ENCODE measurements at places on chromosomes 4 and X.

DNA sequence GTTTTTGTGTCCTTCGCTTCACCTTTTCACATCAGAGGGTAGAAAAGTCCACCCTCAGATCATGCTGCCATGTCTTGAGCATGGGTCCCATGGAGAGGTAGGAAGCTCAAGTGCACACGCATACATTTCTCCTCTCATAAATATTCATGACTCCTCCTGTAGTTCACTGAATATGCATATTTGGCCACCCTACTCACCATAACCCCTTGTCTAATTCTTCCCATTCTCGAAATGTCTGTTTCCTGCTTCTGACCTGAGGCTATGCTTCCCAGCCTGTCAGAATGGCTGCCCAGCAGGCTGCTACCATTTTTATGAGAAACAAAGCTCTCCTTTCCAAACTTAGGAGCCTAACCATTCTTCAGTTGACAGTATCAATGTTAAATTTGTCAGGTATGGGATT, 86.5 kb downstream of the ADRA2C start:
- no peak for DNase-seq

- no peak for DNase-seq
These were observed 72.1 kb downstream of the GPR82 start for GRCh38 chrX:41796046-41796445.

- DNase-seq, result no peak
These were observed 7.9 kb downstream of the ARL9 start for GRCh38 chr4:56513517-56513916.

- DNase-seq, result no peak
These were observed 162.1 kb downstream of the CBR4 start for GRCh38 chr4:168847771-168848502.

GRCh38 chr4:147194114-147194513, 248.4 kb upstream of the TTC29 start:
- no peak for DNase-seq

- DNase-seq, result no peak
These were observed 62.6 kb downstream of the NSUN7 start for GRCh38 chr4:40812386-40812785.

- no peak for DNase-seq
These were observed 40.9 kb downstream of the SEPTIN11 start for GRCh38 chr4:76990288-76991080.

DNA sequence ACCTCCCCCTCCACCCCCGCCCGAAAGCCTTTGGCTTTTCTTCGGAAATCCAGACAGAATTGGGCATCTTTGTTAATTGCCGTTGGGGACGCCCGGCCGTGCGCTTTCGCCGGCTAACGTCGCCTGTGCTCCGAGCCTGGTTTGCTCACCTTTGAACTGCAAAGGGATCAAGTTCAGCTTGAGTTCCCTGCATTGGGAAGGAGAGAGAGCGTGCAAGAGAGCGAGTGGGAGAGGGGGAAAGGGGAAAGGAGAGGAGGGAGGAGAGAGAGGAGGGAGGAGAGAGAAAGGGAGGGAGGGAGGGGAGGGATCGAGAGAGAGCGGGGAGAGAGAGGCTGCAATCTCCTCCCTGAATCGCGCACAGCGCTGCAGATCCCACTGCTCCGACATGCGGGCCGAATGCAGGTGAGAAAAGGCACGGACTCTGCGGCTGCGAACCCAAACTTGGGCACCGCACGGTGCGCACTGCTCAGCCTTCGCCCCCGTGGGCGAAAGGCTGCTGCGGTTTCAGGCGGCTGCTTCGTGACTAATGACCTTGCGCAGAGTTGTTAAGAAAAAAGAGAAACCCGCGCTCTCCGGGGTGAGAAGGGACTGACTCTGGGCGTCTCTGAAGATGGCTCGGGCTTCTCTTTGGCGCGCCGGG, at the start of gene PCDH7:
TSS of gene PCDH7 (plus strand) at position 349 of the 640 bp plus-strand sequence. CDS start 1,054 bp downstream, outside the sequence.
- DNase-seq, result no peak

- no peak for DNase-seq
These were observed 534.0 kb downstream of the ANKRD50 start for GRCh38 chr4:124178449-124179021.

GRCh38 chr4:27149541-27150212, 289.0 kb downstream of the STIM2 start:
- no peak for DNase-seq

DNA sequence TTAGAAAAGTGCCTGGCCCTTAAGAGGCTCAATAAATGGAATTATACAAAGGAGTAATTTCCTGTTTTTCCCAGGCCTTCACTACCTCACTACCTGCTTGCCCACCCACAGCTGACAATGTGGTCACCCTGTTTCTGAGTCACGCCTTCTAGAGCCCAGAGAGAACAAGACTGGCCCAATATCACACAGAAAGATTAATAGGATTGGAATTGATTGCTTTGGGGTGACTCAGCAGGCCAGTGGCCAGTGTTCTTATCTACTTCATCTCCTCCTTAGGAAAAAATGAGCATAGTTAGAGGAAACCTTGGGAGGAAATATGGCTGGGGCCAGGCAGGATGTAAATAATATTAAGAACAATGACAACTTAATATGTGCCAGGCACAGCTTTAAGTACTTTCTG, 4.5 kb upstream of the FGF16 start:
- DNase-seq, result no peak

DNA sequence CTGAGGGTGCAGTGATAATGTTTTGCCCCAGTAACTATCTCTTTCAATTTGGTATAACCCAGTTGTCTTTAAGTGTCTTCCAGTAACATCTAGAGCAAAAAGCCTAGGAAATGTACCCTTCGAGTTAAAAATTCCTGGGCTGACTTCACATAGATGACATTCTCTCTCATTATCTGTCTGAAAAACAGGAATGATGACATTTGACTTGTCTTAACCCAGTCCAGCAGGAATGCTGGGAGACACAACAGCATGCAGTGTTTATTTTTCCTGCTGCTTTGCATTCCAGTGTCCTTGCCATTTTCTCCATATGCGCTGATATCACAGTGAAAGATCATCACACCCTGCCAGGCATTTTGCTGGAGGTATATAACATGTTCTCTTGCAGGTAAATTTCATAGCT, 130.0 kb downstream of the SOWAHB start:
- no peak for DNase-seq

DNA sequence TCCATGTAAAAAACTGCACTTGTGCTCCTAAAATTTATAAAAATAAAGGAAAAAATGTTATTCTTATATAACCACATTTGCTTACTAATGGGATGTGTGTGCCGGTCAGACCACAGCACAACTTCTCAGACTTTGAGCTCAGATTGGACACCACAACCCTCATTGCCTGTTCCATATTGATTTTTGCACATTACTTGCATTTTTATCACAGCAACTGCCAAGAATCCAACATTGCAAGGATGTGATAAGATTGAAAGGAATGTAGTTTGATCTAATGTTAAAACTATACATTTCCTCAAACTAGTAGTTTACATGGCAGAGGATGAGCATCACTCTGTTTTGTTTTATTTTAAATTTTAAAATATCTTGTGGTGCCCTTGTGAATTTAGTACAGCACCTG, 227.8 kb downstream of the KDR start:
- no peak for DNase-seq

GRCh38 chrX:28979877-28980276, 392.6 kb downstream of the IL1RAPL1 start:
- DNase-seq, result no peak

GRCh38 chrX:70505451-70505841, 60.8 kb downstream of the DLG3 start:
- DNase-seq, result no peak

DNA sequence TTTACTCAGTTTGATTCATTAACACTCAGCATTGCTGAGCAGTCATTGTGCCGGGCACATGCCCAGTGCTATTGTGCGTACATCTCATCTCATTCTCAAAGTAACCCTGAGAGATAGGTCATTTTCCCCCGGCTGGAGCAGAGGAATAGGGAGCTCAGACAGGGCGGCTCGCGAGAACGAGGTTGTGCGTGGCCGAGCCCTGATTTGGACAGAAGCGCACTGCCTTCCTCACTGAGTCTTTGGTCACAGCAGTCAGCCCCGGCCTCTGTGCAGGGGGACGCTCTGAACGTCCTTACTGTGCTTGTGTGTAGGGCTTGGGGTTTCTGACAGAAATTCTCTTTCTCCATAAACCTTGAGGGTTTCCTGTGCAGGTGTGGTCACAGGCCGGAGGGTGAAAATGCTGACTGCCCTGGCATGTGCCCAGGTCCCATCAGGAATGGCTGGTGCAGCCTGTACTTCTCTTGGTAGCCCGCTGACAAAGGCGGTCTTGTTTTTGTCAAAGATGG, 39.5 kb downstream of the NOP14 start:
- no peak for DNase-seq

DNA sequence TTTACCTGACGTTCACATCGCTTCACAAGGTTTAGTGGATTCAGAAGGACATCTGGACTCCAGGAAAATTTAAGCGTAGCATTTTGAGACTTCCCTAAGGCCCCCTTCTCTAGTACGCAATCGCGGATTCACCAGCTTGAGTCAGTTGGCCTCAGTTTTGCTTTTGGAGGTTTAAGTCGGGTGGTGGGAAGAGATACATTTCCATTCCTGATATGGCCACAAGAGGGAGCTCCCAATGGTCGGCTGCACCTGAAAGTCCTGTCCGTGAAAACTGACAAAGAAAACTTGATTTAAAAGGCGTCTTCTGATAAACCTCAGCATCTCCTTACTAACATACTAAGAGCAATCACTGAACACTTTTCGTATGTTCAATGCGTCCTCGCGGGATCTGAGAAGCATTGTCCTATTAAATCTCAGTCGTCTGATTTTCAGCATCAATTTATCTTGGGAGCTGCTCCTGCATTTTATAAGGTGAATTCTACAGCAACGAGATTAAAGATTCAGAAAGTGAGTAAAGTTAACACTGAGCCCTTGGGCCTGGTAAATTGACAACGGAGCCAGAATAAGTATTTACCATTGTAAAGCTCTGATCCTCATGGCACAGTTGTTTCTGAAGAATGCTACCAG, 50.6 kb downstream of the LGI2 start:
- peak; percentile 25 for DNase-seq

GRCh38 chrX:122004127-122004526, 956.7 kb downstream of the GLUD2 start:
- DNase-seq, result no peak

DNA sequence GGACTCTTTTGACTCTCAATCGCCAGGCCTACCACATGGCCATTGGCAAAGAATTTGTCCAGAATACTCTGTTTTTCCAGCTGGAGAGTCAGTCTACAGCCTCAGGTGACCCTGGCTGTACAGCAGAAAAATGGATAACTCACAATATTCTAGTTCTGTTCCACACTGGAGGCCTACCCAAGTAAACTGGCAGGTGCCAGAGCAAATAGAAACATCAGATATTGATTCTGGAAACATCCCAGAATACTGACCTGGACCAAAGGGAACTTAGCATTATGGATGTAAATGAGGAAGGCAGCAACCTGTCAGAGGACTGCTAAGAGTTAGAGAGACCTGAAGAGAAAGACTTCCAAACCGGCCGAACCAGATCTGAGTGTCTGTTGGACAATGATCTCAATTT, 147.9 kb upstream of the SMAD1 start:
- DNase-seq, result no peak

DNA sequence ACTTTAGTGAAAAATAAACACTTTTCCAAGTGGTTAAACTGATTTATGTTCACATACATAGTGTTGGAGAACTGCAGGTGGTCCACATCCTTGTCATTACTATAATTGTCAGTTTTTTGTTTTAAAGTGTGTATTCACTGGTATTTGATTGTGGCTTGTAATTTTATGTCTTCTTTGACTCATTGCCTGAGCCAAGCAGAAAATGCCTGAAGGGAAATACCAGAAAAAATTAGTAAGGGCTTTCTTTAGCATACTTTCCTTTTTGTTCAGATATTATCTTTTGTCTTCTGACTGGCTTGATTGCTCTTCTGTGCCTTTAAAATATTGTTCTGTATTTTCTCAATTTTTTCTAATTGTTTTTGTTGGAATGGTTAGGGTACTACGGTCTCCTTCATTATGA, 981.3 kb downstream of the C4orf33 start:
- no peak for DNase-seq

DNA sequence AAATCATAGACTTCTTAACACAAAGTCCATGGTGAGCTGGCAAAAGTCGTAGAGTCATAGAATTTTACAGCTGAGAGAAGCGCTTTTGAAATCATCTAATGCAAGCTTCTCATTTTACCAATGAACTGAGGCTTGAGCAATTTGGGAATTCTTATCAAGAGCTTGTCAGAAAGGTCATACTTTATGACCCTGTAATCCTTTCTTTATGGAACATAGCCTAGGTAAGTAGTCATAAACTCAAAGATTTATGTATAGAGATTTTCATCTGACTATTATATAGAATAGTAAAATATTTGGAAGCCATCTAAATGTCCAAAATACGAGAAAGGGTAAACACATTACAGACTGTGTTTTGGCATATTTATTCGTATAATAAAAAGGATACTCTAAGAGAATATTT, 563.5 kb downstream of the PCDH7 start:
- DNase-seq, result no peak

DNA sequence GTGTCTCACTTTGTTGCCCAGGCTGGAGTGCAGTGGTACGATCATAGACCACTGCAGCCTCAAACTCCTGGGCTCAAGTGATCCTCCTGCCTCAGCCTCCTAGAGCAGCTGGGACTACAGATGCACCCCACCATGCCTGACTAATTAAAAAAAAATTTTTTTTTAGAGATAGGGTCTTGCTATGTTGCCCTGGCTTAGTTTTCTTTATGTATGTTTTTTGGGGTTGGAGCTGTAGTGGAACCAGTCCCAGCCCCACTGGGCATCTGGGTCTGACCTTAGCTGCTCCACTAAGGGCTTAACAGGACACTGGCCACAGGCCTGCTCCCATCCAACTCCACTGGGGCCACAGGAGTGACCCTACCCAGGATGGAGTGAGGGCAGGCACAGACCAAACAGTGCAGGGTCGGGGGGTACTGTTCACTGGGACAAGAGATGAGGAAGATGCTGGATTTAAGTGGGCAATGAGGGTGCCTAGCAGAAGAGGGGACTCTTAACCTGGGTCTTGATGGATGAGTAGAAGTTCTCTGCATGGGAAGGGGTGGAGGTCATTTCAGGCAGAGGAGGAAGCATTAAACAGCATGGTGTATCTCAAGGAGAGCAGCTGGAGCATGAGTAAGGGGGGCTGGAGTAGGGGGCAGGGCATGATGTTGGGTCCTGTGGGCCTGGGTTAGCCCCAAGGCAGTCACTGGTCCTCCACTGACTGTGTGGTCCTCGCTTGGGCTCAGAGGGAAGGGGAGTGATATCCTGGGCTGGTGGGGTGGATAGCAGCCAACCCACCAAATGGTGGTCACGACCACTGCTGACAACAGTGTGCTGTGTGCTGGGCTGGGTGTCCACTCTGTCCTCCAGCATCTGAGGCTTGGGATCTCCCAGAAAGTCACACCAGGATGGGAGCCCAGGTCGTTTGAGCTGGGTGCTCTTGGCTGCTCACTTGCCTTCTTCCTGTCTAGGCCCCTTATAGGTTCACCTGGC, 24.1 kb upstream of the ADD1 start:
- DNase-seq, result no peak

DNA sequence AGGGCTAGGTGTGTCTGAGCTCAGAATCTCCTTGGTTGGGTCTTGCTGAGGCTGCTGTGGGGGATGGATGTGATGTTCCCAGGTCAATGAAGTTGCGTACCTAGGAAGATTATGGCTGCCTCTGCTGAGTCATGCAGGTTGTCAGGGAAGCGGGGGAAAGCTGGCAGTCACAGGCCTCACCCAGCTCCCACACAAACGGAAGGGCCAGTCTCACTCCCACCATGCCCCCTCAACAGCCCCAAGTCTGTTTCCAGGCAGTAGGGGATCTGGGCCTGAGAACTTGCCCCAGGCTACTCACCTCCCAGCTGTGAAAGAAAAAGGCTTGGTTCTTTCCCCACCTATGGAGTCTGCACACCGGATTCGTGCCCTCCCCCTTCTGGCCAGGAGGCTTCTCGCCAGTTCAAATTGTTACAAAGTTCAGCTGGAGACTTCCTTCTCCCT, 72.9 kb downstream of the WDR44 start:
- DNase-seq, result no peak

- no peak for DNase-seq
These were observed 330.3 kb downstream of the CBLL2 start for GRCh38 chrX:22603060-22603459.

Data from effector CD4-positive, alpha-beta T cell (primary cell).